ENCODE measurements at places on chromosomes 5 and 9.

- DNase-seq, result no peak
Measured at GRCh38 chr5:153902016-153902415, 136.7 kb downstream of the FAM114A2 start.

- DNase-seq, result no peak
Measured at GRCh38 chr5:68924481-68925145, 169.2 kb upstream of the SLC30A5 start.

GRCh38 chr9:122202111-122202510 lies 26.6 kb downstream of the LHX6 start:
- no peak for DNase-seq

DNA sequence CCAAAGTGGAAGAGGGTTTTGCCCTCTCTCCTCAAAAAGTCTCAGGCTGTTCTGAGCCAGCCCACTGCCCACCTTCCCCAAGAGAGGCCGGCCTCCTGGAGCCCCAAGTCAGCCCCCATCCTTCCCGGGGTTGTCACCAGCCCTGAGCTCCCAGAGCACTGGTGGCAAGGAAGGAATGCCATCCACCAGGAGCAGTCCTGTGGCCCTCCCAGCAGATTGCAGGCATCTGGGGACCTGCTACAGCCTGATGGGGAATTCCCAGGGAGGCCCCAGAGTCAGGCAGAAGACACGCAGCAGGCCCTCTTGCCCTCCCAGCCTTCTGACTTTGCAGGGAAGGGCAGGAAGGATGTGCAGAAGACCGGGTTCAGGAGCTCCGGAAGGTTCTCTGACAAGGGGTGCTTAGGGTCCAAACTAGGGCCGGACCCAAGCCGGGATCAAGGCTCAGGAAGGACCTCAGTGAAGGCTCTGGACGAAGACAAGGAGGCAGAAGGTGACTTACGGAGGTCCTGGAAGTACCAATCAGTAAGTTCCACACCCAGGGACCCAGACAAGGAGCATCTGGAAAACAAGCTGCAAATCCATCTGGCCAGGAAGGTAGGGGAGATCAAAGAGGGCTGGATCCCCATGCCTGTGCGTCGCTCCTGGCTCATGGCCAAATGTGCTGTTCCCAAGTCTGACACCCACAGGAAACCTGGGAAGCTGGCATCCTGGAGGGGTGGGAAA lies 3.7 kb downstream of the SPATA31E1 start:
- no peak for DNase-seq

- no peak for DNase-seq
Measured at GRCh38 chr9:111605041-111605559, 5.7 kb upstream of the PTGR1 start.

DNA sequence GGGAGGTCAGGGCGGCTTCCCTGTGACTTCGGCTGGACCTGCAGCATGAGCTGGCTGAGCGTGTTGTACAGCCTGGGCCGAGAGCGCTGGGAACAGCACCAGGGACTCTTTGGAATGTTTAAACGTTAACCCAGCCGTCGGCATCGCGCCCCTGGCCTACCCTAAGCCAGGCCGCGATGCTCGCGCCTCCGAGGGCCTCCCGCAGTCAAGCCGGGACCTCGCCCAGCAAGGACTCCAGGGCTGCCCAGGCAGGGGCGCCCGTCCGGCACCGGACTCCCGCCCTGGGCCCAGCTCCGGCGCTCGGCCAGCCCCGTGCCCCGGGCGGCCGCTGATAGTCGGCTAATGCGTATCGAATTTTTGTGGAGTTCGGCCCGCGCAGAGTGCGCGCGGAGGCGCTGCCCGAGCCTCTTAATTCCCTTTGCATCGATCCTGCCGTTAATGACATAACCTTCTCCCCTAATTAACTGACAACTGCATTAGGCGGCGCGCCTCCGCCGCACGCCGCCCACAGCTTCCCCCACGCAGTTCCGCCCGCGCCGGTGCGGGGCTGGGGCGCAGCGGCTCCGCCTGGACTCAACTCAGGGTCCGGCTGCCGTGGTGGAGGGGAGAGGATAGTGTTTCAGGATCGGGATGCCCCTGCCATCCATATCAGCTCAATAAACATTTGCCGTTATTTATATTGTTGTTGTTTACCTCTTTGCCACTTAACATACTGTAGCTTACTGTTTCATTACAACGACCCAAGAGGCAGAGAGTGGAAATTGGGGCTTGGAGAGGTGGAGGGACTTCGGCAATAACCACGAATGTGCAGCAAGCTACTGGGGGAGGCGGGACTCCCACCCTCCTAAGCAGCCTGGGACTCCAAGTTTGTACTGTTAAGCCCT lies 28.8 kb upstream of the CDC23 start:
- DNase-seq, result no peak

GRCh38 chr5:16437977-16438376 lies 27.6 kb downstream of the ZNF622 start:
- DNase-seq, result no peak
